ENCODE measurements at places on chromosomes 13 and 19. TPM values are rescaled to one million over a fixed set of nuclear protein-coding genes. Genes with fewer than 3 reads are reported as not detected.

Gene GPC5
- 0.05 TPM for total RNA-seq

Gene FGF21
- total RNA-seq, result not detected

Gene HCN2
- 0.07 TPM for total RNA-seq

Gene PDE4C
- total RNA-seq, result 0.25 TPM

Gene ZNF723
- not detected for total RNA-seq

Gene ZNF681
- 1.3 TPM for total RNA-seq
